ENCODE measurements at places on chromosomes 5 and 9.

DNA sequence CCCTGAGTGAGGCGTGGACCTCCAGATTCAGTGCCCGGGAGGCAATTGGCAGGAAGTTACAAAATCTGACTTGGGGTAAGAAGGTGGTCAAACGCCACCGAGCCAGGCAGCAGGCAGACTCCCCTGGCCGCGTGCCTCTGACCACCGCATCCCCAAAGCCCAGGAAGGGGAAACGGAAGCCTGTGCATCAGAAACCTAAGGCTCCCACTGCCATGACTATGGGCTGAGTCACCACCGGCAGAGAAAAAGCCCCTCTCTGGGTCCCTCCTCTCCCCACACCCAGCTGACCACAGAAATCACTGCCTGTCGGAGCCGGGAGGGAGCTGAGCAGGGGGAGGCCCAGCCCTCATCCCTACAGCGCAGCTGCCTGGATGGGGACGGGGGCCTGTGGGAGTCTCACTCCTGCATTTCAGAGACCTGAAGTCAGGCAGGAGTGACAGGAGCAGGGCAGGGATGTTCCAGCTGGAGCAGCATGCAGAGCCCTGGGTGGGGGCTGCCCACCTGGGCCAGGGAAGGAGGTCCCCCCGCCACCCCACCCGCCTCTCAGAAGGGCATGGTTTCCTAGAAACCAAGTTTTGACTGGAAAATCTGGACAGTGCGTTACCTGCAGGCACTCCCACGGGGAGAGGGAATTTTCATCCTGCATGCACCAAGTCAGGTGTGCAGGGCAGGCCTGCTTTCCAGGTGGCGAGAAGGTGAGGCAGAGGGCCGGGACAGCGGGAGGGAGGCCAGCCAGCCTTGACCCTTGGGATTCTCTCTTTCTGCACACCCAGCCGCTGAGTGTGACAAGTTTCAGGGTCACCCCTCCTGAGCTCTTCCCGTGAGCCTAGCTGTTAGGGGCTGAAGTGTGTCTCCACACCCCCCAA lies 68.2 kb downstream of the LRSAM1 start:
- DNase-seq: peak; percentile 98

DNA sequence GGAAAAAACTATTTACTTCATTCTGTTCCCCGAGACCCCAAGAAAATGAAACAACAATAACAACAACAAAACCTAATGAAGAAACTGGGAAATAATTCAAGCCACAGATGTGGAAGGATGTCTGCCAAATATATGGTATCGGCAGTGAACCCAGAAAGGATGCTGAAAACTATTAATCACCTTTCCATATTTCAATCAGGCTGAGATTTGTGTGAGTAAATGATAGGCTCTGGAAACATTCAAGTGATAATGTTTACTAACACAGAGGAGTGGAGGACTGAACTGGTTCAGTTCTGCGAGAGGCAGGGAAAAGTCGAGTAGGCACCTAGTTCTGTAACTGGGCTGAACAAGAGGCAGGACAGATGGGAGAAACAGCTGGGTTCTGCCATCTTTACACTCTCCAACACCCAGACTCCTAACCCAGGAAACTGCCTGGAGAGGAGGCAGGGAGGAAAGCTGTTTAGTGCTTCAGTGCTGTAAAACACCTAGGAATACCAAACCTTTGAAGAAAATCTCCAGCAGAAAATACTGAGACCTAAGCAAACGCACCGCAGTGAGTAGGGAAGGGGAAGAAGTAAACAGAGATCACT lies 96.8 kb upstream of the GNA14 start:
- no peak for DNase-seq

GRCh38 chr9:33180526-33181184 lies 13.5 kb upstream of the B4GALT1 start:
- DNase-seq: peak; percentile 87

DNA sequence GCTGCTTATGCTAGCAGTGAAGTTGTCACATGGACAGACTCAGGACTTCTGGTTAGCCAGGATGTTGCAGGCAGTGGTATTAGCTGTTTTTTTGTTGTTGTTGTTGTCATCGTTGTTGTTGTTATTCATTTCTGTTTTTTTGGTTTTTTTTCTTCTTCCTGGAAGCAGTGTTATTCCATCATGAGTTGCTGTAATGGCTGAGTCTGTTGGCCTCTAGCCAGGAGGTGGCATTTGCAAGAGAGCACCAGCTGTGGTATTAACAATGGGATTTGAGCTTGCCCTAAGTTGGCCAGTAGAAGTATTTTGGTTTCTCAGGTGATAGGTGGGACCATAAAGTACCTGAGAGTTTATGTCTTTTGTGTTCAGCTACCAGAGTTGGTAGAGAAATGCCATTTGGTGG lies 561.1 kb downstream of the KCTD16 start:
- DNase-seq: no peak

GRCh38 chr5:170501931-170502330 lies 1.9 kb upstream of the KCNIP1 start:
- DNase-seq: no peak

DNA sequence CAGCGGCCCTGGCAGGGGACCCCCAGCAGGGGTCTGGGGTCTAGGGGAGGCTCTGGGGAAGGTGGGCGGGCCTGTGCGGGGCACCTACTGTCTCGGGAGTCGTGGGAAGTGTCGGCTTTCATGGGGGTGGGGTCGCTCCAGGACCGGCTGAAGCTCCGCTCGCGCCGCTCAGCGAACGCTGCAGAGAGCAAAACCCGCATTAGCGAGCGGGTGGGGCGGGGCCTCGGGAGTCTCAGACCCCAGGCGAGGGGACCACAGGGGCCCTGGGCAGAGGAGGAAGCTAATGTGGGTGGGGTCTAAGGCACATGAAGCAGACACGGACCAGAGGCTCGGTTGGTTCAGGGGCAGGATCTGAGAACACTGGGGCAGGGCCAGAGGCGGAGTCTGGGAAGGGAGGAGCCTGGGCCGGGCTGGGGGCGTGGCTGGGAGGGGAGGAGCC lies 5.5 kb downstream of the NSMF start:
- peak; percentile 79 for DNase-seq

DNA sequence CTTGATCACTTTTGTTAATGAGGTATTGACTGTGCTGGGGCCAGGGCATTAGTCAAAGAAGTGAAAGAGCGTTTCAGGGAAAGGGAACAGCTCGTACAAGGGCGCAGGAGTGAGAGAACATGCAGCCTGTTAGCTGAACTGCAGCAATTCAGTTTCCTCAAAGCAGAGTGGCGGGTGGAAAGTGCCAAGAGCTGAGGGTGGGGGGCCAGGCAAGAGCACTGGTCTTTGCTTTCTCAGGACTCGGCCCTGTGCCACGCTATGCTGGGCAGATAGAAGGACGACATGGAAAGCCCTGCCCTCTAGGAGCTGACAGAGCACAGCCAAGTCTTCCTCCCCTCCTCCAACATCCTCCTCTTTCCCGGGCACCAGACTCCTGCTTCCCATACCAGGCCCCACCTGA lies 304.8 kb downstream of the SPOCK1 start:
- no peak for DNase-seq

DNA sequence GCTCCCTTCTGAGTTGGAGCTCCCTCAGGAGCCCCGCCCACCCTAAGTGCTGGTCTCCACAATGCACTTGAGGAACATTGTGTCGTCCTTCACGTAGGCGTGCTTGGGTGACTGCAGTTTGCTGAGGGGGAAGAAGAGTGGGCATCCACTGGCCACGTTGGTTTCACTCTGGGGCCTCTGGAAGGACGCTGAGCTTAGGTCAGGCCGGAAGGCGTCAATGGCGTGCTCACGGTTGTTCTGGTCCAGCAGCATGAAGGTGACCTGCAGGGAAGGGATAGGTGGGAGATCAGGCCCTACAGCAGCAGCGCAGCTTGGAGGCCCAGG lies 21.7 kb downstream of the TRAF1 start:
- DNase-seq: no peak

GRCh38 chr9:33942471-33943083 lies 106.1 kb downstream of the UBAP2 start:
- peak; percentile 92 for DNase-seq

DNA sequence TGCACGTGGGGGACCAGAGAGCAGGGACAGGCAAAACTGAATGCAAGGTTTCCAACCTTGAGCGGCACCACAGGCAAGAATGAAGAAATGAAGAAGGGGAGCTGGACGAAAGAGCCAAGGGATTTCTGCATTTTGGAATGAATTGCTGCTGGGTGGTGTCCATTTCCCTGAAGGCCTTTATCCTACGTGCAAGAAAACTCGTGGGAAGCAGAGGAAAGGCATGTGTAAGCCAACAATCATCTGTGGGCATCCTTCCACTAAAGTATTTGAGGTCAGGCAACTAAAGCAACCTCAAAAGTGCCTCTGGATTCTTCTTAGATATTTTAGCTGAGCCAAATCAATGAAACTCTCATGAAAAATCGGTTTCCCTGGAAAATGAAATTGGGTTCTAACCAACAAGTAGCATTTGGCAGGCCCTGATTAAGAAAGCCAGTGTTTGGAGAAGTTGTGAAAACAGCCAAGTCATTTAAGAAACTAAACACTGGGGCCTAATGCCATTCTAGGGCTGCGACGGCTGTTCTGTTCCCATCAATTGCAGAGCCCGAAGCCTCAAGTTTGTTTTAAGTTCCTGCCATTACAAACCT lies 4.7 kb upstream of the TGFBI start:
- peak; percentile 91 for DNase-seq
